ENCODE measurements at places on chromosomes 7 and 10.

DNA sequence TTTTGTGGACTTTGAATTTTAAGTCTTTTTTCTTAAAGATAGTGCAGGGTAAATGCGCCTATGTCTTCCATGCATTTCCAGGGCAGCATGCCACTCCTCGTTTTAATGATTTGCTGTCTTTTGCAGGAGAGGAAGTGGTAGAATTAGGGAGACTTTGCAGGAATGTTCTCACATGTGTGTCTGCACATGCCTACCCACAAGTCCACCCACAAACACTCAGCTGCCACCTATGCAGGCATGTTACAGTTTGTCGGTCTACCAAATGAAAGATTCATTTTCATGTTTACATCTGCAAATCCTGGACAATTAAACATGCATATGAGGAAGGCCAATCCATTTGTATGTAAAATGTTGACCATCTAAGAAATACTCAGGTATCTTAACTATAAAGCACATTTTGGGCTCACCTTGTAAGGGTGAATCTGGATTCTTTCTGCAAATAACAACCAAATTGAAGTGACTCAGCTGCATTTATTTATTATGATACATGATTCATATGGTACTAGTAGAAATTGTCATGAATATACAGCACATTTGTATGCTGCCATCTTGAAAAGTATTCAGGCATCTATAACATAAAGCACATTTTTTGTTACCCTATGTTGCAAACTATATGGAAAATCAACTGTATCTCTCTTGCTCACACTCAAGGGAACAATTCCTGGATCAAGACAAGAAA is 4.7 kb upstream of the TEX36 start:
- DNase-seq = no peak

DNA sequence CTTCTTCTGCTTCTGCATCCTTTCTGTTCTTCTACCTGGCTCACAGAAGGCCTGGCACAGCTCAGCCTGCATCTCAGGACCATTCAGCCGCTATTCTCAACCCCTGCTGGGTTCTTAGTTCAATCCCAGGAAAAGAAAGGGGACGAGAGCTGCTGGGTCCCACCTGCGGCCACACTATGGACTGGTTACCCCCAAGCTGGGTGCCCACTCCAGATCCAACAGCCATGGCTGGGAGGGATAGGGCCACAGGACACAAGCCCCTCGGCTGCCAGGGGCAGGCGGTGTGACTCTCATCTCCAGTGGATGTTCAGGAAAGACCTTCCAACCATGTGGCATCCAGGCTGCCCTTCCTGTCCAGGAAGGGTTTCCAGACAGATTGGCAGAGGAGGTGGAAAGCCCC is 97.6 kb upstream of the NMT2 start:
- no peak for DNase-seq

DNA sequence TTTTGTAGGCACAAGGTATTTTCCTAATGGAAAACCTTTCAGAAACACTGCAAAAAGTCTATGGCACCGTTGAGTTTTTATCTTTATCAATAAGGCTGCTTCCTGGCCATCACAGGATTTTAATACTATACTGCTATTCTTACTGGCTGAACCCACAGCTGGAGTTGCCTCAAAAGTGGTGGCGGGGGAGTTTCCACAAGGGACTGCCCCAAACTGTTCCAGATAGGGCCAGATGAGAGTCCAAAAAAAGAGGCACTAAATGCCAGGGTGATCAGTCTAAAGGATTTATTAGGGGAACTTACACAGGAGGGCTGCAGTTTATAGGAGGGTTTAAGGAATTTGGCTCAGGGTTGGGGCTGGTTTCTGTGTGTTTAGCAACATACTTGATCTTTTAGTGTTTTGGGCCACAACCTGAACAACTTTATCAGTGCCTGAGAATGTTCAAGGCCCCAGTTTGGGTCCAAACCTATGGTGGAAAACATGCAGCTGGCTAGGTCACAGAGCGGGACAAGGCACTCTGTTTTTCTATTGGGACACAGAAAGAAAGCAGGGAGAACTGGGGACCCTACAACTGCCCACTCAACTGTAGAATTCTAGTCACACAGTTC is 41.4 kb downstream of the STAM start:
- no peak for DNase-seq

DNA sequence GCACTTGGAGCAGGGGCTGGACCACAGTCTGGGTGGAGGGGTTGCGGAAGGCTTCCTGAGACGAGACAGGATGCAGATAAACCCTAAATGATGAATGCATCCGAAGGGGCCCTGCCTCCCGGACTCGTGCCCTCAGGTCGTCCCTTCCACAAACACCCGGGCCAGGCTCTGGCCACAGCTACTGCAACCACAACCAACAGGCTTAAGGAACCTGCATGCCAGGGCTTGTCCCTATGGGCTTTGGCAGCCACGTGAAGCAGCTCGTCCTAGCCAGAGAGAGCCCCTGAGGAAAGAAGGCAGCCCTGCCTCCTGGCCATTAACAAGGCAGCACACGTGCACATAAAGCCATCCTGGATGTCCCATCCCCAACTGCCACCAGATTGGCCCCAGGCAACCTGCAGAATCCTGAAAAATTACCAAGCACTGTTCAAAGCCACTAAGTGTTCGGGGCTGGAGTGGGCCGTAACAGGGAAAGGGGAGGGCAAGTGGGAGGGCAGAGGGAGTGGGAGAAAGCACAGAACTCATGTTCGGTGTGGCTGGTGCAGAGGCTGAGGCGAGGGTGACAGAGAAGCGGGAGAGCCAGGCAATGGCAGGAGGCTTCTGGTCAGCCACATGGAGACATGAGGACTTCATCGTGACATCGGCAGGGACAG is 62.7 kb downstream of the MAD1L1 start:
- DNase-seq = no peak

DNA sequence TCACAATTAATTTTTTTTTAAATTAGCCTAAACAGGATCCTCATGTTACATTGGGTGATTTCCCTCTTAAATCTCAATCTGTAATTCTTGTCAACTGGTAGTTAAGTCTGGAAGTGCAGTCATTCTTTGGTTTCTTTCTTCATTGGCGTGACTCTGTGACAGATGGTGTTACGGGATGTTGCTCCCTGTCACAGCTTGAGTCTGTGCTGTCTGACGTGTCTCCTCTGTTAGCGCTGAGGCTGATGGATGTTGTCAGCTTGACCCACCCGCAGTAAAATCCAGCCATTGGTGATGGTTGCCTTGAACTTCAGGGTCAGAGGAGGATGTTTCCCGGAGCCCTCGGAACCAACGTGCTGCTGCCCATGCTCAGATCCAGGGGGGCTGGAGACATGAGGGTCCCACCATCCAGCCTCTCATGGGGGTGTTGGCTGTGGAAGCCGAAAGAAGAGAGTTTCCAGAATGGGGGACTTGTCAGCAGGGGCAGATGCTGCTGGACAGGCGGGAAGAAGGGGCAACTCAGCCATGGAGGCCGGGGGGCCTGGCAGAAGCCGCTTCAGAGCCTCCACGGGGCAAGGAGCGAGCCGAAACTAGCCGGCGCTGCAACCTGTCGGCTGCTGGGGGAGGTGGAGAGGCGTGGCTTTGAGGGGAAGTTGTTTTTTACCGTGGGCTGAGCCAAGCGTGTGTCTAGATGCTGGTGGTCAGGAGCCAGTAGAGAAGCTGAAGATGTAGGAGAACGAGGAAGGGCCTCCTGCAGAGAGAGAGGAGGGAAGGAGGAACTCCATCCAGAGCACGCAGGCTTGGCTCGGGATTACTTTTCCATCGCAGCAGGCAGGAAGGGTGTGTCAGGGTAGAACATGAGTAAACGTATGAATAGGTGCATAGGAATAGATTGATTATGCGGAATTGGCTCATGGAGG is 3.5 kb downstream of the SUN1 start:
- DNase-seq = no peak
